Left lobe of liver (tissue), 2 donors: ENCODE measurements at places on chromosomes 3 and 15. TPM values are rescaled to one million over a fixed set of nuclear protein-coding genes. Genes with fewer than 3 reads are reported as not detected.

- DNase-seq, result no peak
Observed at GRCh38 chr3:166282931-166283330, 445.7 kb upstream of the BCHE start.

DNA sequence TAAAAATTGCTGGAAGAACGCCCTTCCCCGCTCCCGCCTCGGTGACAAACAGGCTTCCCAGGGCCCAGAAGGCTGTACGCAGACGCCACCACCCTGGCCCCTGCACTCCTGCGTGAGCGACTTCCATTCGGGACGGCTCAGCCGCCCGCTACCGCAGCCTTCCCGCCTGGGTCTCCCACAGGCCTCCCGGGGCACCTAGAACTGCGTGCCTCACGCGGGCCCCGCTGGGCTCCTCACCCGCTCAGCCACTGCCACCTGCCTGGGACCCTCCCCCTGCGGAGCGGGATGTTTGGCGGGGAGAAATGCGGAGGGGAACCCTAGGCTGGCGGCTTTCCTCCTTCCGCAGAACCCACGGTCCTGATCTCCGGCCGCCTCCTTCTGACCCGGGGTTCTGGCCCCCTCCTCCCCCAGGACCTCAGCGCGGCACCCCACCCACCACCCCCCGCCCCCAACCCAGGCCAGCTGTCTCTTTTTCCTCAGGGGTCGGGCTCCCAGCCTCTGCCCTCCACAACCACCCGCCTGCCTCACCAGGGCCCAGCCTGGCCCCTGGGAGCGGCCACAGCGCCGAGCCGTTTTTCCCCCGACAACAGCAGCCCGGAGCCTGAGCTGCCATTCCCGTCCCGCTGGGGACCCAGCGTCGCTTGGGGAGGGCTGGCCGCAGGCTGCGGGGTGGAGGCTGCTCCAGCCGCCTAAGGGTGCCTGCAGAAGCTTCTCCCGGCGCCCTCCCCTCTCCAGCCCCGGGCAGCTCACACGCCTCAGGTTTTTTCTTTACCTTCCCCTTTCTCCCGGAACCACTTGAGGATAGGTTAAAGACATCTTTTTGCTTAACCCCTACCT, 27.6 kb upstream of the RAB7A start:
- peak; percentile 53 for DNase-seq

The CHRNA7 gene
- not detected for total RNA-seq

DNA sequence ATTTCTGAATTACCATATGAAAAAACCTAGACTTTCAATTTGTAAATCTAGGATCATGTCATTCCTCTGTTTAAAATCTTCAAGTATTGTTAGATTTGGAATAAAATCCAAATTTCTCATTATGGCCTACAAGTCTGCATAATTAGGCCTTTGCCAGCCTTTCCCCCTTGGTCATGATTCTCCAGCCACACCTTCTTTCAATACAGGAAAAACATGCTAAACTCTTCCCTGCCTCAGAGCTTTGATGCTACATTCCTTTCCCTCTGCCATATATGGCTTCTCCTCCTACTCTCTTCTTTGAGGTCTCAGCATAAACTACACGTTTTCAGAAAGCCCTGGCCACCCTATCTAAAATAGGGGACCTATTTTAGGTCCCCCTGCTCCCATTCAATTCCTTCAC, 48.5 kb downstream of the TM6SF1 start:
- no peak for DNase-seq

DNA sequence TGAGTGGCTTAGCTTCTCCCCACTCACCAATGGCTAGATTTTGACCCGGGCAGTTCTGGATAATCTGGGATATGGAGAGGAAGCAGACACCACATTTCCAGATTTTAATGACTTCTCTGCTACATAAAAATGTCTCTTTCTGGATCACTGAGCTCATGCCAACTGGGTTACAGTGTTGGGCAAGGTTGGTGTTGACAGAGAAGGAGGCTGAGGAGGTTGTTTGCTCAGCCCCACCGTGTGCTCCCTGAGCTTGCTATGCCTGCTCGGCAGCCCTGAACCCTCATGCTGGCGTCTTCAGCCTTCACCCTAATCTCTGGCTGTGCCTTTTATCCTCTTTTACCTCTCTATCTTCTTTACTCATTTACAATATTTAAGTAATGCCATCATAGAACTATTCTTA, 53.0 kb upstream of the KPNA4 start:
- DNase-seq, result peak; percentile 73

- no peak for DNase-seq
Observed at GRCh38 chr3:167067787-167068161, 312.3 kb downstream of the ZBBX start.

The TAGLN3 gene
- not detected for total RNA-seq

The C3orf20 gene
- total RNA-seq, result 0.13 TPM

DNA sequence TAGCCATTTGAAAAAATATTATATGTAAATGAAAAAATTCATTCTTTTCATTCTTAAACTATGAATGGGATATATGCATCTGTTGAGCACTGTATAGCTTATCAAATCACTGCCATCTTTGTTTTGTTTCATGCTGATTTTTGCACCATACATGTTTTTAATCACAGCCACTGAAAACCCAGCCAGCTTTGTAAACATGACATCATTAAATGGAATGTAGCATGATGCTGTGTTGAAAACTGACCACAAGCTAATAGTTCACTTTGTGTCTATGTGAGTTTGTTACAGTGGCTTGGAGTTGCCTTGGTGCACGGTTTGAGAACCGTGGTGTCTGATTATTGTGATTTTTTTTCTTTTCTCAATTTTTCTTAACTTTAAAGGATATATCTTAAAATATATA, 75.7 kb downstream of the GMPS start:
- no peak for DNase-seq

GRCh38 chr3:35537265-35537664, 102.1 kb upstream of the ARPP21 start:
- DNase-seq, result no peak

DNA sequence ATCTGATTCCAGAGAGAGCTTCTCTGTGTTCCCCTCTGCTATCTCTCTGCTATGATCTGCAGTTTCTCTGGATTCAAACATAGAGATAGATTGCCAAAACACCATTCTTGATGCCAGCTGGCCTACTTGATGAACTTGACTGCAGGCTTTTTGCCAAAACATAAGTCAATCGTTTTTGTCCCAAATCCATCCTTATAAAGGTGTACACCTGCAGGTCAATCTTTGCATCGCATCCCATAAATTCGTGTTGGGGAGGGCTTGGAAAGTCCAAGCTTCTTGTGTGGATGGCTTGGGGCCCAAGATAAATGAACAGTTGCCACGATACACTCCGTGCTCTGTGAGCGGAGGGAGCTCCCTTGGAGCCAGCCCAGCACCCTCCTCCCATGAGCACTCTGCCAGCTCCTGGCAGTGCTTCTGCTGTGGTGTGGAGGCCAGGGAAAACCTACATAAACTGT, 2.7 kb downstream of the CERS3 start:
- DNase-seq, result peak; percentile 92

The SLC22A13 gene
- total RNA-seq, result 0.50 TPM

The SPESP1 gene
- 0.48 TPM for total RNA-seq

- no peak for DNase-seq
Observed at GRCh38 chr3:52707585-52707984, 1.7 kb downstream of the SPCS1 start.

- DNase-seq, result no peak
Observed at GRCh38 chr15:64222573-64223366, 59.9 kb upstream of the PPIB start.

- DNase-seq, result no peak
Observed at GRCh38 chr15:57731530-57732103, 25.1 kb downstream of the POLR2M start.

GRCh38 chr3:52910823-52911222, 13.5 kb upstream of the STIMATE start:
- no peak for DNase-seq

DNA sequence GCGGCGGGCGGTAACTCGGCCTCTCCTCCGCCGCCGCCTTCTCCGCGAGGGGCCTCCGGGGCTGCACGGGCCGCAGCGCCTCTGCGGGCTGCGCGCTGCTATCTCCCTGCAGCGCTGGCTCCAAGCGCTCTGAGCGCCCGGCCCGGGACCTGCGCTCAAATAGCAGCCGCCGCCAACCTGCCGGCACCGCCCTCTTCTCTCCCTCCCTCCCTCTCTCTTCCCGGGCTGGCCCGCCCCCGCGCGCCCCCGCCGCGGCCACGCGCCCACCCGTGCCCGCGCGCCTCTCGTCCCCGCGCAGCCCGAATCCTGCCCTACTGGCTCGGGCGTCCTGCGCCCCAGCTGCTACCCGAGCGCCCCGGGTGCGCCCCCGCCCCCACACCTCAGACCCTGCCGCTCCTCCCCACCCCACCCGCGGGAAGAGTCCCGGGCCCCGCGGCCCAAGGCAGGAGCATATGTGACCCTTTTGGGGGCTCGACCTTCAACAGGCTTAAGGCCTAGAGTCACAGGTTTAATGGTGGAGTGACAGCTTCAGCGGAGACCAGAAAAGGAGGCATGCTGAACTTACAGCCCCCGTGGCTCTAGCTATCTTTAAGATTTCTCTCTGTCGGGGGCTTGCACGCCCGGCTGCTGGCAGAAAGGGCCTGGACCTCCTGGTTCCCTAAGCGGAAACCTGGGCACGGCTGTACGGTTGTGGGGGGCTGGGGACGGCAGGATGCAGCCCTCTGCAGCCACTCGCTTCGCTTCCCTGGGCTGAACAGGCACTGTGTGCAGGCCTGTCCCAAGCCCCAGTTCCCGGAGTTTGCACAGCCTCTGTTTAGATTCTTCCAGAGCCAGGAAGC, at the start of gene CACNA2D2:
TSS of gene CACNA2D2 (minus strand) at position 131 of the 839 bp plus-strand sequence. CDS start 211 bp downstream, outside the sequence.
- DNase-seq, result peak; percentile 56

DNA sequence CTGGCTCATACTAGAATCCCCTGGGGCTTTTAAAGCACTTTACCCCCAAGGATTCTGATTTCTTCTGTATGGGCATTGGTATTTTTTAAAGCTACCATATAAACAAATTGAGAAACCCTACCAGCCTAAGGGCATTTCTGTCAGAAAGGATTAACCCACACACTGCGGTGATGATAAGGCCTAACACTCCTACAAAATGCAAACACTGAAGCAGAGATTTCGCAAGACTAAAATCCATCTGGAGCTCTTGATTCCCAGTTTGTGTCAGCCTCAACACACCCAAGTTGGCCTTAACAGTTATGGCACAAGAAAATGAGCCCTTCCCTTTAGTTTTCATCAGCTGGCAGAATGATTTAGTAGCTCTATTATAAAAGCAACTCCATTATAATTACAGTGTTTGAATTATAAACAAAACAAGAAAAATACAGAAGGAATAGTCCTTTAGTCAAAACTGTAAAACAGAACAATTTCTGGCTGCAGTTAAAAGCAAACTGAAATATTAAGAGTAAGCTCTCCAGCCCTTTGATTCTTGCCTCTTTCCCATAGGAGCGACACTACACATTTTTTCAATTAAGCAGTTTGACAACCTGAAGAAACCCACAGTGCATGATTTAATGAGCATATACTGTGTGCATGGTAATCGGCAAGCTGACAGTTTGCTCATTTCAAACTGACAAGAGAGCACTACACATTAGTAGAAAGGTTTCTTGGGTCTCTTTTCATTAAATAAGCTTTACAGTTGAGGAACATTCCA, 441.2 kb downstream of the FHIT start:
- DNase-seq, result no peak

- no peak for DNase-seq
Observed at GRCh38 chr3:126083138-126083445, 832 bp downstream of the SLC41A3 start.

The TNNC1 gene
- total RNA-seq, result 0.25 TPM

The CHST2 gene
- 1.2 TPM for total RNA-seq

The TERC gene
- total RNA-seq, result 3.1 TPM

GRCh38 chr3:55147856-55148720, 220.2 kb upstream of the LRTM1 start:
- DNase-seq, result no peak

DNA sequence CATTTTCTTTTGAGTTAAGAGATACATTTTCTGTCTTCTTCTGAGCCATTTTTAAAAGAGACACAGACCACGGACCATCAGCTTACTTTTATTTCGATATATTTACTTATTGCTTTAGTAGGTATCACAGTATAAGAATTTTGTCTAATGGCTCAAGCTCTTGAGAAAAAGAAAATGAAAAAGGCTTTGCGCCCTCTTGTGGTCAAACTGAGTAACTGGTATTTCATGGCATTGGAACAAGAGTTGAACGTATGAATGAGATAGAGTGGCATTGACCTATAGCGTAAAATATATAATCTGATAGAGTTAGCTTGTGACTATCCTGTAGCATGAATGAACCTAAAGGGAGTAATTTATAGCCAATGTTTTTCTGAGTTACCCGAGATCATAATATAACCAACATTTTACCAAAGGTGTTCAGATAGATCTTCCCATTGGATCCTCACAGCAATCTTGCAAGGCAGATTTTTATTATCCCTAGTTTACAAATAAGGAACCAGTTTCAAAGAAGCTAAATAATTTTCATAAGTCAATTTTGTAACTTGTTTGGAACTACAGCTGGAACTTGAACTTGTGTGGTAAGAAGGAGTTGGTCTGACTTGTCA, 154.6 kb downstream of the POLR2M start:
- no peak for DNase-seq

DNA sequence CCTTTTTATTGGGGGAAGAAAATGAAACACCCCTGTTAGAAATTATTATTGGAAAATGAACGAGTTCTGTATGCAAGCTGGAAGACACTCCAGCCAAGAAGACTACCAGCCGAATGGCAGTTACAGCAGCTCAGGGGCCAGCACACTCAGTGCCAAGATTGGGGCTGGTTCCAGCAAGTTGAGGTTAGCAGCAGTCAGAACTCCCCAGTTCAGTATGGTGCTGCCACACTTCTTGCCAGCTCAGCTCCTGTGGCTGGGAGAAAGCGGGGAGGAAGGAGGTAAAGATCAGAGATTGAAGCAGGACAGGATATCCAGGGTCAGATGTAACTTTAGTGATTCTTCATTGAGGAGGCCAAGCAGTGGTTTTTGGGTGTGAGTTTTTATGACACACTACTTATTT, 280.2 kb upstream of the NR2E3 start:
- no peak for DNase-seq

The HYAL1 gene
- total RNA-seq, result 140 TPM

GRCh38 chr15:40435023-40435709, 5.6 kb upstream of the BAHD1 start:
- no peak for DNase-seq

DNA sequence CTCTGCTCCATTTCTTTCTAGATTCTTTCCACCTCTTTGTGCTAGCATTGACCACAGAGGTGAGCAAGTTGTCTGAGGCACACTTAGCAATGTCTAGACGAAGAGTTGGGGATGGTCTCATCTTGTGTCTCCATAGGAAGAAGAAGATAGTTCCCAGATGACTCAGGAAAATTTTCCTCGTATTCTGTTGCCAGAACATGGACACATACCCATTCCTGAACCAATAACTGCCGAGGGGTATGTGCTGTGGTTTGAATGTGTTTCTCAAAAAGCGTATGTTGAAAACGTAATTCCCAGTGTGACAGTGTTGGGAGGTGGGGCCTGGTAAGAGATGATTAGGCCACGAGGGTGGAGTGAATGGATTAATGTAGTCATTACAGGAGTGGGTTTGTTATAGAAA, 107.5 kb upstream of the GALNT15 start:
- no peak for DNase-seq

DNA sequence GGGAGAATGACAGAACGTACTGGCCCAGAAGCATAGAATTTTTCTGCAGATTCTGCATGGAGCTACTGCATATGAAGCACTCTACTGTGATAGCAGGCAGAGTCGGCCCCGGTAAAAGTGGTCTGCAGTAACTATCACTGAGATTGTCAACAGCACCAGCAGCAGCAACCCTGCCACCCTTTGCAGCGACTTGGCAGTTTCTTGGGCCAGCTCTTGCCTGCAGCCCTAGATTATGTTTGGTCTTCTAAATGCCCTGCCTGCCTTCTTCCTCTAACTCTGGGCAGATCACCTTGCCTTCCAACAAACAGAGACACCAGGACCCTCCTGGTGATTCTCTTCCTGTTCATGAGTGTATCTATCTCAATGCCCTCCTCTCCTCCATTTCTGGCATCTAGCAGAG, 129.1 kb upstream of the ABHD17C start:
- no peak for DNase-seq
